ENCODE measurements at places on chromosomes 7 and 10.

GRCh38 chr7:117399820-117400422 is 27.4 kb downstream of the ASZ1 start:
- DNase-seq, result no peak

DNA sequence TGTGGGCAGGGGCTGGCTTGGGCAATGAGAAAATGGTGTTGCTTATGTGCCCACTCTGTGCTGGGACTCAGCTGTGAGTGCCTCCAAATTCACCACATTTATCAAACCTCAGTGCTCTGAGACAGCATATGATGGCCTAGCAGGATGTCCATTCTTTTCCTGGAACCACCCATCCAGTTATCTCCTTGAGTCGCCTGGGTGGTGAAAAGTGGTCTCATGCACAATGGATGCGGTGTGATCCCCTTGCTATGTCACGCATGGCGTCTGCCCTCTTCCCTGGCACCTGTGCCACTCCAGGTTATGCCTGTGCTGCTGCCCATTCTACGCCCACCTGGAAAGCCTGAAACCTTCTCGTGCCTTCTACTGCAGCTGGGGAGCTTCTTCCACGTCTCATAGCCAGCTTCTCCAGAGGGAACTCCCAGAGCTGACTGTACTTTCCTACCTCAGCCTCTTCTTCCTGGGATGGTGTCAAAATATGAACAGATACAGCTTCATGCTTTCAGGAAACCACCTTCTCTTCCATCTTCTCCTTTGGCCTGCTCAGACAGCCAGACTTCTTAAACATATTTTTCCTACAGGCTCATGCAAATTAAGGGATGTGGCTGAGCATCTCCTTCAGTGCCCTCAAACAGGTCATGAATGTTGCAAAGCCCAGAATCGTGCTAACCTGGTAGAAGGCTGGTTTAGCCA is 147.3 kb downstream of the PFKFB3 start:
- DNase-seq, result no peak

- DNase-seq, result no peak
These were observed 3.7 kb upstream of the SGMS1 start for GRCh38 chr10:50627443-50627842.

DNA sequence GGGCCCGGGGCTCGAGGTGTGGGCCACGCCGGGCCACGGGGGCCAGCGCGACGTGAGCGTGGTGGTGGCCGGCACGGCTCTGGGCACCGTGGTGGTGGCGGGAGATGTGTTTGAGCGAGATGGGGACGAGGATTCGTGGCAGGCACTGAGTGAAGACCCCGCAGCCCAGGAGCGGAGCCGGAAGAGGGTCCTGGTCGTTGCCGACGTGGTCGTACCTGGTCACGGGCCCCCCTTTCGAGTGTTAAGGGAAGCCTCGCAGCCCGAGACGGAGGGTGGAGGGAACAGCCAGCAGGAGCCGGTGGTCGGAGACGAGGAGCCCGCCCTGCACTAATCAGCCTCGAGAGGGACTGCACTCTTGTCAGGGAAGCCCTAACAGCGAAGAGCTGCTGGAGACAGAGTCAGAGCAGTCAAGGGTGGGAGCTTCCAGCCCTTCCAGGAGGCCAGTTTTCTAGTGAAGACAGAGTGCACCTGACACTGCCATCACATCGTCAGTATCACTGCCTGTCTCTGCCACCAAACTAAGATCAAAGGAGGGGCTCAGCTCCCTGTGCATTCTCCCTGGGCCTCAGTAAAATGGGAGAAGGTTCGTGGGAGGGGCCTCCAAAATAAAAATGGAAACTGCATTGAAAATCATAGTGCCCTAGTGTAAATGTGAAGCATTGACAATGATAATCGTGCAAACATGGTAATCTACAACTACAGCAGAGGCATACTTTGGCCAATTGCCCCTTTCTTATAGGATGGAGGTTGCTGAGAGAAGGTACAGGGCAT is 1.3 kb downstream of the MBLAC1 start:
- no peak for DNase-seq

GRCh38 chr7:69445541-69445940 is 152.7 kb upstream of the AUTS2 start:
- no peak for DNase-seq
